ENCODE measurements at places on chromosomes 6 and 20.

- DNase-seq = no peak
These were observed at the start of gene ADGRG6 for GRCh38 chr6:142301651-142302391. TSS of gene ADGRG6 (plus strand) at chr6:142302007. CDS start at chr6:142302330, 323 bp downstream.

GRCh38 chr6:16130932-16131387 lies 2.1 kb downstream of the MYLIP start:
- DNase-seq = peak; percentile 71

DNA sequence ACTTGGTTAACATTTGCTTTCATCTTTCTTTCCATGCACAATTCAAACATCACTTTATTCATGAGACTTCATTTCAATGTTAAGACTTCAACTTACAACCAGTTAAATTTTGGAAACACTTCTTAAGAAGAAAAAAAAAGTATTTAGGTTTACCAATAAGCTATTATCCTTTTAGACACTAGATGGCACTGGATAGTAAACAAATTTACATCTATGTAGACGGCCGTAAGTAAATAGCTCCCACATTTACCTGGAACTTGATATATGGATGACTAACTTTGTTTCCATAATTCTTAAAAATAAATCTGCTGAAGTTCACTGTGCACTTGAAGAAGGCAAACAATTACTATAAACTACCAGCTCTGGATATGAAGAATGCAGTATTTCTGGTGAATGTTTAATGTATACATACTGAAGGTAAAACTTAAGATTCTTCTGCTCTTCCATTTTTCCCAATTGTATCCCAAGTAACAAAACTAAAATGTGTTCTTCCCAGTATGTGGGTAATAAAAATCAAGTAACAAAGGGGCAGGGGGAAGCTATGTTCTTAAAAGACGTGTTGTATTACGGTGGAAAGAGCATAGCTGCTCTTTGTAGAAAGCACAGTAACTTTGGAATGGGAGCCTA lies 130.6 kb upstream of the C6orf118 start:
- peak; percentile 14 for DNase-seq

GRCh38 chr20:37413023-37413334 lies 67.0 kb downstream of the SRC start:
- no peak for DNase-seq

DNA sequence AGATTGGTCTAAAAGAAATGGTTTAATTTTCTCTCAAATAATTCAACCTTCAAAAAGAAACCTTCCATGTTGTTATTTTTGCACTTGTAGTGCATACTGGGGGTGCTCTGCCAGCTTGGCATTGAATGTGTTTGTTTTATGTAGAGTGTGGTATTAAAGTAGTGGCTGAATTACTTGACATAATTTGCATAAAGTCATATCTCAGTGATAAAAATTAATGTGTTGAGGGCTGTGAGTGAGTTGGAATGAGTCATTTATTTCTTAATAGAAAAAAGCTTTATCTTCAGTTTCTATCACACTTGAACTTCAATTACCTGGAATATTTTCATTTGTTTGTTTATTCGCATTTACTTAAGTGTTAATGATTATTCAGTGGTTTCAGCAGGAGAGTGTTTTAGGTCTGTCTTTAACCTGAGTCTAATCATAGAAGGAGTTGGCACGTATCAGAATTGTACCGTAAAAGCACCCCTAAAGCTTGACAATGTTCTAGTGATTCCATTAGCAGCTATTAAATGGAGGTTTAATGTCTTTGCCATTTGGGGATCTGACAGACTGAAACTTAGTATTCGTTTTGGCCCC lies 801.2 kb upstream of the FLRT3 start:
- no peak for DNase-seq

GRCh38 chr6:18185624-18186023 lies 30.4 kb downstream of the KDM1B start:
- no peak for DNase-seq

DNA sequence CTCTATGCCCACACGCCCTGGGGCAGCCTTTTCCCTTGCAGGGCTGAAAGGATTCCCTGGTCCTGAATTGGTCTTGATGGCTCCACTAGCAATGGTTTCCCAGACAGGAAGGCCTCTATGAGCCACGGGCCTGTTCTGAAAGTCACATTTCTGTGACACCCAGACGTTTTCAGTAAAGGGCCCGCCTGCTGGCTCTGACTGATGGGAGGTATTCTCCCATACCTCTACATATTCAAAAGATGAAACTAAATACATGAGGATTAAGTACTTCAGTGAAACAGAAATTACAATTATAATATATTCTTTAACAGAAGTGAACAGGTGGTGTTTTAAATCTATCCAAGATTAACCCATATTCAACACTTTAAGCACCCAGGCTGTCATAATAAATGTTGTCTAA lies 629.8 kb downstream of the CDH26 start:
- DNase-seq = no peak

GRCh38 chr20:33644313-33645071 lies 17.6 kb upstream of the C20orf144 start:
- DNase-seq = no peak

DNA sequence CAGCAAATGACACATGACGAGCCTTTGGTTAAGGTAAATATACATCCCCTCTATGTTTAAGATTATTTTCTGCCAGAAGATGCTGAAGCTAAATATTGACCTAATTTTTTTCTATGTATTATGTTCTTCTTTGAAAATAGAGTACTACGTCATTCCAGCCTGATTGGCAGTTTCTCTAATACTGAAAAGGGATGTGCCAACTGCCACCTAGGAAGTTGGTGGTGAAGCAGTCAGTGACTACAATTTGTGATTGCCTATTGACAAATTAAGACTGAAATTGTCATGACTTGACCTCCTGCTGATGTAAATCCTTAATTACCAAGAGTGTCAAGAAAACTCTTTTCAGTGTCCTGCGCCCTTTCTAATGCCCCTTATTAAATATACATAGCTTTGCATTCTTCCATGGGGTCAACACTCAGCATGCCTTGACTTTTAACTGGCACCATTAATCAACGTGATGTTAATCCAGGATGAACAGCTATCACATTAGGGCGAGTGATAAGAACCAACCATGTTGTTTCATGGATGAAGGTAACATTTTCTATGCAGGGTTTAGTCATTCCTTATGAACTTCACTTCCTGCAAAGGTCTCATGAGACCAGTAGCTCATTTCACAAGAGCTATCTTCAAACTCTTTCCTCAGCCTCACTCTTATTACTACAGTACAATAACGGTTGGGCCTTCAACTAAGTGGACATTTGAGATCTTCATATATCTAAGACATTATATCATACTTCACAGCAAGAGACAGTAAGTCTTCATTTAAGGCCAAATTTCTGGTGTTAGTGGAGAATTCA lies 22.5 kb upstream of the SGK1 start:
- DNase-seq = no peak

- DNase-seq = peak; percentile 38
These were observed 567.6 kb upstream of the MMS22L start for GRCh38 chr6:97850458-97851212.

DNA sequence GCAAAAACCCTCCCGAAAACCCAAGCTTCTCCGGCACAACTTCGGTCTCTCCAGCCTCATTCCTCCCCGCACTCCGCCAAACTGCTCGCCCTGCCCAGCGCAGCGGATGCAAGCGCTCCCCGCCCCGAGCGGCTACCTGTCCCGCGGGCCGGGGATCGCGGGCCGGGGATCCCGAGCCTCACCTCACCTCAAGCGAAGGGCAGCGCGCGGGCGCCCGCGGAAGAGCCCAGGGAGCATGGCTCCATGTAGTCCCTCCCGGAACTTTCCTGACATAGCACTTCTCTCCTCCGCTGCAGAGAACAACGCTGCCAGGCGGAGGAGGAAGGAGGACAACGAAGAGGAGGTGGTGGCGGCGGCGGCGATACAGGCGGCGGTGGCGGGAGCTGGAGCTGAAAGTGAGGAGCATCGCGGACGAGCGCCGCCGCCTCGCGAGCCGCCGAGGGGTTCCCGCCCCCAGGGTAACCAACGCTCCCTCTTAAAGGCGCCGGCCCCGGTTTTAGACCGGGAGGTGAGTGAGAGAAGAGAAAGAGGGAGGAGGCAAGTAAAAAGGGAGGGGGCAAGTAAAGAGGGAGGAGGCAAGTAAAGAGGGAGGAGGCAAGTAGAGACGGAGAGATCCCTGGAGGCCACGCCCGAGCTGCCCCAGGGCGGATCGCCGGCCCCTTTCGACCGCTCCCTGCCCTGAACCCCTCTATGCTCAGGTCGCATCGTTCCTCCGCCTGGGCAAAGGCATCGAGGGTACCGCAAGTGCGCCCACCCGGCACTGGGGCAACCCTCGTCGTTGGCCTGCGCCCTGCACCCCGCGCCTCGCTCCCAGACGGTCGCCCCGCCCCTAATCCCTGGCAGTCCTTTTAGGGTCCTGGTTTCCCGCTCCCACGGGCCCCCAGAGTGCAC lies at the start of gene GPR63:
Gene GPR63 (minus strand): TSS at position 397 of the 891 bp plus-strand sequence. CDS start 37,746 bp downstream, outside the sequence.
- peak; percentile 12 for DNase-seq

DNA sequence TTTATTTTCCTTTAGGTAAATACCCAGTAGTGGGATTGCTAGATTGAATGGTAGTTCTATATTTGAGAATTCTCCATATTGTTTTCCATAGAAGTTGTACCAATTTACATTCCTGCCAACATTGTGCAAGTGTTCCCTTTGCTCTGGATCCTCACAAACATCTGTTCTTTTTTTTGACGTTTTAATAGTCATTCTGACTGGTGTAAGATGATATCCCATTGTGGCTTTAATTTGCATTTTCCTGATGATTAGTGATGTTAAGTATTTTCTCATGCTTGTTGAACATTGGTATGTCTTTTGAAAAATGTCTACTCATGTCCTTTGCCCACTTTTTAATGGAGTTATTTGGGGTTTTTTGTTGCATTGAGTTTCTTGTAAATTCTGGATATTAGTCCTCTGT lies 85.6 kb downstream of the UBE3D start:
- DNase-seq = peak; percentile 32

DNA sequence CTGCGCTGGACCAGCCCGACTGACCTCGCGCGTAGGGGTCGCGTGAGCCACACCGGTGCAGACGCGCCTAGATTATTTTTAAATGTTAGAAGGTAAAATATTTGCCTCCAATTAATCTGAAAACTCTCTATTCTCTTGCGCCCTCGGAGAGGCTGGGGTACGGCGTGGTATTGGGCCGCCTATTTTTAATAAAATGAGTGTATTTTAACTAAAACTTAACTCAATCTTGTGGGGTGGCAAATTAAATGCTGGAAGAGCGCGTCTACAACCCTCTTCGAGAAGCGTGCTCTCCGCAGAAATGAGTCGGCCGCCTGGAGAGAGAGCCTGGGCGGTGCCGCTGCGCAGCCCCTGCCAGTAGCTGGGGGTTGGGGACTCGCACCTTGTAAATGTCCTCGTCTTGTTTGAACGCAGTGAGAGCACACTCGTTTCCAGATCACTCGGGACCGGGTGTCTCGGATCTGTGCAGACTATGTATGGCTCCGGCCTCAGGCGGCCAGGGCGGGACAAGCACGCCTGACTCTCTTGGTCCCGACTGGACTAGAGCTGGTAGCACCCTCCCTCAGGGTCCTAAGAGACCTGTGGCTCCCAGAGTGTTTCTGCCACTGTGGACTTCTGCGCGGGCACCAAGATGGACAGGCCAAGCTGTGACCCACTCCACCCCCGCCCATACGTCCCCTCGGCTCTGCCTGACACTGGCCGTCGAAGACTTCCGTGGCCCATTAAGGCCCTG lies 2.0 kb upstream of the MAFB start:
- no peak for DNase-seq

- DNase-seq = no peak
These were observed 273.8 kb downstream of the GMDS start for GRCh38 chr6:1971612-1972011.

GRCh38 chr6:162404951-162405350 lies 322.6 kb downstream of the PRKN start:
- DNase-seq = no peak

DNA sequence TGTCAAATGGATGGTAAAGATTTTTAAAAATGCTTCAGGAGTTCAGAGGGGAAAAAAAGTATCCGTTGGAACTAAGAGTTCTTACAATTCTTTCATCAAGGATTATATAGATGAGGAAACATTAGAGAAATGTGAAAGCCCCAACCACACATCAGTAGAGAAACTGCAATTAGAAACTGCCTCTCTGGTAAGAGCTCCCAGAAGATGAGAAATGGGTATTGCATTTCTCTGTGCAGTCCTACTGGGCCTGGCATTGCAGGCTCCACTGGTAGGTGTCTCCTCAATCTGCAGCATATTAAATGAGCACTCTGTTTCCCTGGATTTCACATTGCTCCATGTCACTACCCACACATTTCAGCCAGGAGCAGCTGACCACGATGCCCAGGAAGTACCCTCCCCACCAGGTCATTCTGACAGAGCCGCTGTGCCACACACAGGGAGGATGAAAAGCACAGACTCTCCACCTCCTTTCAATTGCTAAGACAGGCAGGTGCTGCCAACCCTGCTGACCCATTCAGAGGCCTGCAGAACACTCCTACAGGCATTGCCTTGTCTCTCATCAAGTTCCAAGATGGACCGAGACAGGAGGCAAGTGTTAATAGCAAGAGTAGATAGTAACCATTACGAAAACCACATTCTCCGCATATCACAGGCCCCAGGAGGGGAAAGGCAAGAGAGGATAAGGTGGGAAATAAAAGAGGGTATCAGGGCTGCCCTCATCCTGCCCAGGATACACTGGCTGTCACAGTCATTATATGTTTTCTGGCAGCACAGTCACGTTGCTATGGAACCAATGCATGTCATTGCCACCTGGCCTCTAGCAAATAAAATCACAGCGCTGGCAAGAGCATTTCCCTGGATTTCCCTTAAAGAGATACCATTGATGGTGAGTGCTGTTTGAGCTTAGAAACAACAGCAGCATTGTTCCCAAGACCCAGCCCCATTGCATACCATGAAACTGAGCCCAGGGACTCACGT lies 241.7 kb downstream of the ATXN1 start:
- no peak for DNase-seq

DNA sequence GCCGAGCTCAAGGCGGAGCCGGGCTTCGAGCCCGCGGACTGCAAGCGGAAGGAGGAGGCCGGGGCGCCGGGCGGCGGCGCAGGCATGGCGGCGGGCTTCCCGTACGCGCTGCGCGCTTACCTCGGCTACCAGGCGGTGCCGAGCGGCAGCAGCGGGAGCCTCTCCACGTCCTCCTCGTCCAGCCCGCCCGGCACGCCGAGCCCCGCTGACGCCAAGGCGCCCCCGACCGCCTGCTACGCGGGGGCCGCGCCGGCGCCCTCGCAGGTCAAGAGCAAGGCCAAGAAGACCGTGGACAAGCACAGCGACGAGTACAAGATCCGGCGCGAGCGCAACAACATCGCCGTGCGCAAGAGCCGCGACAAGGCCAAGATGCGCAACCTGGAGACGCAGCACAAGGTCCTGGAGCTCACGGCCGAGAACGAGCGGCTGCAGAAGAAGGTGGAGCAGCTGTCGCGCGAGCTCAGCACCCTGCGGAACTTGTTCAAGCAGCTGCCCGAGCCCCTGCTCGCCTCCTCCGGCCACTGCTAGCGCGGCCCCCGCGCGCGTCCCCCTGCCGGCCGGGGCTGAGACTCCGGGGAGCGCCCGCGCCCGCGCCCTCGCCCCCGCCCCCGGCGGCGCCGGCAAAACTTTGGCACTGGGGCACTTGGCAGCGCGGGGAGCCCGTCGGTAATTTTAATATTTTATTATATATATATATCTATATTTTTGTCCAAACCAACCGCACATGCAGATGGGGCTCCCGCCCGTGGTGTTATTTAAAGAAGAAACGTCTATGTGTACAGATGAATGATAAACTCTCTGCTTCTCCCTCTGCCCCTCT lies 1.1 kb downstream of the CEBPB start:
- no peak for DNase-seq
